ENCODE measurements at places on chromosomes 4 and X. TPM values are rescaled to one million over a fixed set of nuclear protein-coding genes. Genes with fewer than 3 reads are reported as not detected.
A peak's percentile ranks its signal among the peaks of the same experiment; 100 is the strongest.

CENPE gene
- 0.62 TPM for total RNA-seq

GRCh38 chr4:147117431-147117830, 171.8 kb upstream of the TTC29 start:
- DNase-seq: no peak

DNA sequence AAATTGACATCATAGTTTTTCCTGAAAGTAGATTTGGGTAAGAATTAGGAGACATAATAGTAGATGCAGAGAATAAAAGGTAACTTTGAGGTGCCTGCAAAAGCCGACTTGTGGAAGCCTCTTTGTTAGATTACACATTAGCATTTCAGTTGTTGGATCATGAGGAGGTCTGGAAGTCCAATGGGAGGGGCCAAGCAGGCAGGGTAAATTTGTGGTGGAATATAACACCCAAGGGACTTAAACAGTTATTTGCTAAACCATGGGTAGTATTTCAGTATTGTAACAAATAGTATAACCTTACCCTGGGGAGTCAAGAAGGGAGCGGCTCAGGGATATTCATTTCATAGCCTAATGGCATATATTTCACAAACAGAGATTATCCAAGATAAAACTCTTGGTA, 810.7 kb upstream of the AMOT start:
- no peak for DNase-seq

DNA sequence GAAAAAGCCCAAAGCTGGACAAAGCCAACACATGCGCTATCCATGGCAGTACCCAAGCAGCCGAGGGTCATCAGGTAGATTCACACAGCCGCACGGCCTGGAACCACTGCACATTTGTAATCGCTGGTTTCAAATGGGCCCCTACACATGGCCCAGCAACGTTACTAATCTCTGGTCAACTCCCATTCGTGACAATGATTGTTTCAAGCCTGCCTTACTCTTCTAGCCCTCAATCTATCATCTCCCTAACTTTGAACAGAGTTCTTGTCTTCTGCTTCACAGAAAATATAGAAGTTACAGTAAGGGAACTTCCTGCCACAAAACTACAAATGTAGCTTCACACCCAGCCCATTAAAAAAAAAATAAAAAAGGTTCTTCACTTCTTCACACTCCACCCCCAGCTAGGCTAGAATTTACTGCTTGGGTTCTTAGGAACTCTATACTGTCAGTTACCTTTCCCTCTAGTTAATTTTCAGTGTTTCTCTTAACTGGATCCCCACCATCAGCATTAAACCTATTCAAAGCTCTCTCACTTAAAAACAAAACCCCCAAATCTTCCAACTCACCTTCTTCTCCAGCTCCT, 24.2 kb downstream of the CASP3 start:
- peak; percentile 42 for DNase-seq

- DNase-seq: no peak
These were observed 252.3 kb upstream of the ZIC3 start for GRCh38 chrX:137313627-137314026.

- DNase-seq: no peak
These were observed 22.0 kb downstream of the DHRSX start for GRCh38 chrX:2478546-2479419.

- no peak for DNase-seq
These were observed 81.0 kb downstream of the WWC2 start for GRCh38 chr4:183180096-183180495.

GRCh38 chrX:154457491-154458115, 478 bp upstream of the PLXNA3 start:
- peak; percentile 53 for DNase-seq

CSN1S1 gene
- total RNA-seq: not detected

GRCh38 chr4:105509291-105509690, 35.4 kb upstream of the PPA2 start:
- no peak for DNase-seq

ZAR1 gene
- not detected for total RNA-seq

ADH1B gene
- total RNA-seq: not detected

DNA sequence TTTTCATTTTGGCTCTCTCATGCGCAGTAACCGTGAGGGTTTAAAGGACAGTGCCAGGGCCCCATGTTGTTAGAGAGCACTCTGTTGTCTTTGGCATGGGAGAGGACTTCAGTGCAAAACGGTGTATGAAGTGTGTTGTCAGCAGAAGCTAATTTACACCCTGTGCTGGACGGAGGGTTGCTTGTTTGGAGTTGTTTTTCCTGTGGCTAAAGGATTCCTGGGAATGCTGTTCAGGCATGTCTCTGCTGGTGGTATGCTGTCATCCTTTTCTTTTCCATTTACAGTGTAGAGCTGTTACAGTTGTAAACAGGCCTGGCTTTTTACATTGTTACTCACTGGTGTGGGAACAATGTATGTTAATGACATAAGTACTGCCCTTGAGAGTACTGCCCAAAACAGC, 206.3 kb downstream of the CBR4 start:
- DNase-seq: no peak

GRCh38 chr4:130812117-130812765, 1716.3 kb downstream of the C4orf33 start:
- no peak for DNase-seq

RPL9 gene
- total RNA-seq: 2,423 TPM

CBLL2 gene
- not detected for total RNA-seq

RAB39B gene
- 13.5 TPM for total RNA-seq

GRCh38 chr4:98939438-98939837, 10.5 kb upstream of the EIF4E start:
- DNase-seq: no peak

DNA sequence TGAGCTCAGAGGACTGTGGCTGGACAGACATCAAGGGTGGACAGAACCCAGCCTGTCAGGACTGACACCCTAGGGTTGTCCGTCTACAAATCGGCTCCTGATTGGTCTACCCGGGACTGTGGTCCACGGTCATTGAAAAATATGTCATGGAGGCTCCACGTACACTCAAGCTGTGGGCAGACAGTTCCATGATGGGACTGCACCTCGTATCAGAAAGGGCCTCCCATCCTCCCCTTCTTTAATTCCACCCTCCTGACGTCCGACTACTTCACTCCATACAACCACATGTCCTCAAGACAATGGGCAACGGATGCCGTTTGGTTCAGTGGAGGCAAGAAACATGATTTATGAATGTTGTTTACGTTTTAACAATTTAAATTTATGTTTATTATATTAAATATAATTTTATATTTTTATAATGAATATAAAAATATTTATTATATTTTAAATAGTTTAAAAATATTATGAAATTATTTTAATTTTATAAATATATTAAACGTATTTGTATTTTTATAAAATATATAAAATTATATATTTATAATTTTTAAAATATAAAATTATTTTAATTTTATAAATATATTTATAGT, 58.0 kb upstream of the SHOX start:
- no peak for DNase-seq

Measured in naive thymus-derived CD8-positive, alpha-beta T cell (primary cell).